G401 (cell line): ENCODE measurements at places on chromosomes 7 and 10. TPM values are rescaled to one million over a fixed set of nuclear protein-coding genes. Genes with fewer than 3 reads are reported as not detected.

The TUBB8 gene
- 1.1 and 1.4 TPM in 2 replicates for total RNA-seq

The CALHM2 gene
- 0.68 and 2.0 TPM in 2 replicates for total RNA-seq

The COL28A1 gene
- total RNA-seq: not detected in 2 replicates

The UTF1 gene
- not detected in 2 replicates for total RNA-seq

The KLHDC10 gene
- 9.2 and 23.5 TPM in 2 replicates for total RNA-seq

The AGAP5 gene
- 0.55 and 1.5 TPM in 2 replicates for total RNA-seq

The CAMK2B gene
- total RNA-seq: 0.06 and 2.2 TPM in 2 replicates

GRCh38 chr7:129611246-129612111 lies at the start of gene NRF1:
Gene NRF1, plus strand, starts transcription at chr7:129611720. Its CDS starts 45,632 bp downstream, at chr7:129657352.
- DNase-seq: peak; percentile 86

DNA sequence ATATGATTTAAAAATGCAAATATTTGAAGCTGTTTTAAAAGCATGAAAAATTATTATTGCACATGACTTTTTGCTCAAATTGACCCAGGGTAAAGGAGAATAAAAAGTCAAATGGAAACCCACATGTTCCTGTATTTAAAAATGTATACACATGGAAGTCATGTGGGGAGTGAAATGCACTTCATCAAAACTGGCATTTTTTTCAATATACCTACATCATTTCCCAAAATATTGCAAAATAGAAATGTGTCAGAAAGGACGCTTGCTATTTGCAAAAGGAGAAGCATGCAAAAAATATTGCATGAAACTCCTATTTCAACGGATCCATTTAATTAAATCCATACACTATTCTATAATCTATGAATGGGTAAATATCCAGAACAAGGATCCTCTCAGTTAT lies 117.0 kb downstream of the POU6F2 start:
- no peak for DNase-seq

DNA sequence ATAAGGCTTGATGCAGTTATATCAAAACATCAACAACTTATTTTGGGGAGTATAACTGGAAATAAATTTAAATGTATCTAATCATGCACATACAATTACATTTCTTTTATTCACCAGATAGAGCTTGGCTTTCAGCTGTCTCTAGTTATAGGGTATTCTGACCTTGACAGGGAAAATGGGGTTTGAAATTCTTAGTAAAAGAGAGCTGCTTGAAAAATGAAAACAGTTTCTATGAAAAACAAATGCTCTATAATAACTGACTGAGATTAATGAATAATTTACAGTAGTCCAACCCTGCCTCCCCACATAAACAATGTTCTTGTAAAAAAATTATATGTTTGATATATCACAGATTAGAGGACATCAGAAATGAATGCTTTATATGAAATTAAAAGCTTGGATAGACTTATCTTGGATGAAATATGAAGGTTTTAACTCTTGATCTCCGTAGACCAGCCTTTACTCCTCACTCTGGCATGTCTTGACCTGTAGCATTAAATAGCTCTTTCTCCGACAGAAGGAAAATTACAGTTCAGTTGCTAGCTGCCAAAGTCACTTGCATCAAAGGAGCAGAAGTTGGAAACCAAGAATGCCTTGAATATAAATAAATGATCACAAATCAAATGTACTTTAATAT lies 32.1 kb downstream of the VWC2 start:
- peak; percentile 67 for DNase-seq

GRCh38 chr7:2821842-2822507 lies 22.1 kb downstream of the GNA12 start:
- DNase-seq: no peak

DNA sequence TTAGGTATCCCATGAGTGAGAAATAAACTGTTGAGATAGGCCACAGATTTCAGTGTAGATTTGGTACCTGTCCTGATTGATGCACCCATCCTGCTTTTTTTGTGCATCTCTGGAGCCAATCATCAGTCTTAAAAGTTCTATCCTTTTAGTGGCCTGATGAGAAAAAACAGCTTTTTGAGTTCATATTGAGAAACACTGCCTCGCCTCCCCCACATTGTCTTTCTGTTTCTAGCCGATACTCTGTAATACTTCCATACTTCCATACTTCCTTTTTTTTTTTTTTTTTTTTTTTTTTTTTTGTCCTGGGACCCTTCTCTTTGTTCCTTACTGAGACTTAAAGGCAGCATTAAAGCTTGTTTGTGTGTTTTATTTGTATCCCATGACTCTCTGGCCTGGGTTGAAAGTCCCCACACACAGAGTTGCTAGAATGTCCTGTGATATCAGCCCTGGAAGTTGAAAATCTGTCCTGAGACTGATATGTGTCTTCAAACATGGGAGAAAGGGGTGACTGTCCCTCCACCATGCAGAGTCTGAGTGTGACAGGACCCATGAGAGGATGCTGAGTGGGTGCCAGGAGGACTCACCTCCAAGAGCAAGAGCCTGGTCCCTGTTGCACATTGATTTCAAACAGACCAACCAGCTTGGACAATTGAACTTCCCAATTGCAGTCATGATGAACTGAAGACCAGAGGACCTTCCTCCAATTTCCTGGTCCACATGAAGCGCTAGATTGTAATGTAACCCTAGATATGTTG lies 5.7 kb downstream of the ZNF22 start:
- no peak for DNase-seq

DNA sequence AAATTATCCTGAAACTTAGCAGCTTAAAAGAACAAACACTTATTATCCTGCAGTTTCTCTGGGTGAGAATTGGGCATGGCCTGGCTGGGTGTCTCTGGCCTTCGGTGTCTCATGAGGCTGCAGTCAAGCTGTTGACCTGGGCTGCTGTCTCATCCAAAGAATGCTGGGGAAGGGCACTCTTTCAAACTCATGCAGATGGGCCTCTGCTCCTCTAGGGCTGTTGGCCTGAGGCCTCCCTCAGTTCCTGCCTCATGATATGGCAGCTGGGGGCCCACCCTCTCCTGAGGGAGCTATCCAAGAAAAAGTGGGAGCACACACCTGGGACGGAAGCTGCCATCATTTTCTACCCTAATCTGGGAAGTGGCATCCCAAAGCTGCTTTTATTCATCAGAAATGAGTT lies 43.6 kb downstream of the DRGX start:
- no peak for DNase-seq

DNA sequence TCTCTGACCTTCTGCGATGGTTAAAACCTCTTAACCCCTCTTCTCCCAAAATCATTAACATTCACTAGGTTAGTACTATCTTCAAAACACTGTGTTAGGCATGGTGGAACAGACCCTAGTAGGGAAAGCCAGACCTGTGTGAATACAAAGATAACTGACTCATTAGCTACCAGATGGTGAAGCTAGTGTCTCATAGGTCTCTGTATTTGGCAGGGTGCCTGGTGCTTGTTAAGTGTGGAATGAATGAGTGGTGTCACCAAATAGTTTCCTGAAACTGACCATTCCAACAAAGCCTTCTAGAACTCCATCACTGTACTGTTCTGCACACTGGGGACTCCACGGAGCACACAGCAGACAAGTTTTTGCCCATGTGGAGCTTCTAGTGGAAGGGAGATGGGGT lies 27.7 kb upstream of the TM9SF3 start:
- no peak for DNase-seq

GRCh38 chr10:96439725-96440124 lies 74.0 kb downstream of the TLL2 start:
- DNase-seq: no peak

DNA sequence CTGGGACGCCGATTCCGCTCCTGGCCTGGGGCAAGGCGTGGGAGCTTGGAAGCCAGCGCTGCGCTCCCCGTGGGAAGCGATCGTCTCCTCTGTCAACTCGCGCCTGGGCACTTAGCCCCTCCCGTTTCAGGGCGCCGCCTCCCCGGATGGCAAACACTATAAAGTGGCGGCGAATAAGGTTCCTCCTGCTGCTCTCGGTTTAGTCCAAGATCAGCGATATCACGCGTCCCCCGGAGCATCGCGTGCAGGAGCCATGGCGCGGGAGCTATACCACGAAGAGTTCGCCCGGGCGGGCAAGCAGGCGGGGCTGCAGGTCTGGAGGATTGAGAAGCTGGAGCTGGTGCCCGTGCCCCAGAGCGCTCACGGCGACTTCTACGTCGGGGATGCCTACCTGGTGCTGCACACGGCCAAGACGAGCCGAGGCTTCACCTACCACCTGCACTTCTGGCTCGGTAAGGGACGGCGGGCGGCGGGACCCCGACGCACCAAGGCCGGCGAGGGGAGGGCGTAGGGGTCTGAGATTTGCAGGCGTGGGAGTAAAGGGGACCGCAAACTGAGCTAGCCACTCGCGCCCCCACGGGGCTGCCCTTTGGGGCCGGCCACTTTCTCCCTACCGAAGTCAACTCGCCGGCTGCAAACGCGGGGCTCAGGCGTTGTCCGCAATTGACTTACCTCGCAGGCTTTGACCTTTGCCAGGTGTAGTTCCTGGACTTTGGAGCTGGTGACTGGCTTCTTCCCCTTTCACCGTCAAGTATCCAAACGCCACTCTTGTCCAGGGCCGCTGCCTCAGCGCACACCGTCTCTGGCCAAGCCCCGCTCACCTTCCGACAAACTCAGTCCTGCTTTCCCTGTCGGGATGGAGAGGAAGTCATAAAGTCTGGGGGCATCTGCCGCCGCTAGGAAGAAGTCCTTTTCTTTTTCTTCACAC lies at the start of gene SCIN:
Gene SCIN, plus strand, starts transcription at position 187 of the 928 bp plus-strand sequence. Its CDS starts 67 bp downstream, at position 254.
- DNase-seq: no peak

GRCh38 chr7:47346377-47346914 lies 235.5 kb downstream of the TNS3 start:
- no peak for DNase-seq

- DNase-seq: peak; percentile 68
Observed at GRCh38 chr10:124296121-124296812, 122.5 kb downstream of the OAT start.

GRCh38 chr10:75181073-75181472 lies 29.5 kb upstream of the VDAC2 start:
- DNase-seq: no peak

- DNase-seq: no peak
Observed at GRCh38 chr7:100065452-100066186, 15.9 kb downstream of the ZNF3 start.

DNA sequence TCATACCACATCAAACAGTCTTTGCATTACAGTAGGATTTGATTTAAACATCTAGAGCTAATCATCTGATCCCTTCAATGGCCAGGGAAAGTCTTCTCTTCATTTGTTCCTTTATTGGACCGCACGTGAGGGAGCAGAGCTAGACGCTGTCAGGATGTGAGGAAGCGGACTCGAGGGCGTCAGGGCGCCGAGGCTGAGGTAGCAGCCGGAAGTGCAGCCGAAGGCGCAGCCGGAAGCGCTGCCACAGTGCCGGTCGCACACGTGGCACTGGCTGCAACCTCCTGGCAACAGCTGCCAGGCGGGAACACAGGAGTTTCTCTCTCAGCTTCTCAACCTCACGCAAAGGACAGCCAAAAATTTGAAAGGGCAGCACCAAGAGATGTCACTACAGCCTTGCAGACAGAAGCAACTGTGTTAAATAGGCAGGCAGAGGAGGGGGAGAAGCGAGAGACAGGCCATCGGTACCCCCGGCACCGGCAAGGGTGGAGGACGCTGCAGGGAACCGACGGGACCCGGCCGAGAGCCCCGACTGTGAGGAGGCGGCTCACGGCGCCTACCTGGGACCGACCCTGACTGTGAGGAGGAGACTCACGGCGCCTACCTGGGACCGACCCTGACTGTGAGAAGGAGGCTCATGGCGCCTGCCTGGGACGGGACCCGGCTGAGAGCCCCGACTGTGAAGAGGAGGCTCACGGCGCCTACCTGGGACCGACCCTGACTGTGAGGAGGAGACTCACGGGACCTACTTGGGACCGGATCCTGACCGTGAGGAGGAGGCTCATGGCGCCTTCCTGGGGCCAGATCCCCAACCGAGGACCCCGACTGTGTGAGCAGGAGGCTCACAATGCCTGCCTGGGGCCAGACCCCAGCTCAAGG lies 32.3 kb downstream of the VIPR2 start:
- DNase-seq: no peak

DNA sequence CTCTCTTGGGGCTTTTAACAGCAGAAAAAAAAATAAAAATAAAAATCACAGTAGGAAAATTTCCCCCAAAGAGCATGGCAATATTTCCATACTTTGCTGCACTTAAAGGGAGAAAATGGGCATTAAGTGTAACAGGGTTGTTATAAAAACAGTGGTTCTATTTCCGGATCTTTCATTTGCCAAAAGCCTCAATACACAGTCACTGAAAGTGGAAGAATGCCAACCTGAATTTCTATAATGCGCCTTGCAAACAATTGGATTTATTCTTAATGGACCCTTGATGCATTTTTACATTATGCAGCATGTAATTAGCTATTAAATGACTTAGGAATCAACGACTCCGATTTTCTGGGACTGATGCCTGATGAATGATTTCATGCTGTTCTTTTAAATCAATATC lies 127.6 kb upstream of the NANOS1 start:
- no peak for DNase-seq

GRCh38 chr10:1270906-1271305 lies 214.7 kb downstream of the WDR37 start:
- DNase-seq: no peak

DNA sequence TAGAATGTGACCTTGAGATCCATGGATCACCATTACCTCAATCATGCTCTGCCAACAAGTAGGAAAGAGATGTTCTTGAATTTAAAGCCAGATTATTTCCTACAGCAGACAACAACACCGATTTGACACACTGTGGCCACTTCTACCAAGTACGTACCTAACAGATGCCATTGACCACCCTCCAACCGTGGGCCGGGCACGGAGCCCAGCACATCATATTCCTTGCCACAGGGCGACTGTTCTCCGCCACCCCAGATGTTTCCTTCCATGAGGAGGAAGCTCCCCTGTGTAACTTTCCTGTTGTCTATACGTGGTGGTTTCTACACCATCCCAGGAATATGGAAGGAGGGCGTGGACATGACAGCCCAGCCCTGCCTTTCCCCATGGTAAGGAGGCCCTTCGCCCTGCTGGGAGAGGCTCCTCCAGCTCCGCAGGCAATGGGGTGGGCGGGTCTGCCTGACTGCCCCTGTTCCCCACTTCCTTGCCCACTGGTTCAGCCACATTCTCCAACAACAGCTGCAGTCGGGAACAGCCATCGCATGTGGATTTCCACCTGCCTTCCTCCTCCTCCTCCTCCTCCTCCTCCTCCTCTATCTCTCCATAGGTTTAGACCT lies 7.2 kb downstream of the CHST15 start:
- no peak for DNase-seq

DNA sequence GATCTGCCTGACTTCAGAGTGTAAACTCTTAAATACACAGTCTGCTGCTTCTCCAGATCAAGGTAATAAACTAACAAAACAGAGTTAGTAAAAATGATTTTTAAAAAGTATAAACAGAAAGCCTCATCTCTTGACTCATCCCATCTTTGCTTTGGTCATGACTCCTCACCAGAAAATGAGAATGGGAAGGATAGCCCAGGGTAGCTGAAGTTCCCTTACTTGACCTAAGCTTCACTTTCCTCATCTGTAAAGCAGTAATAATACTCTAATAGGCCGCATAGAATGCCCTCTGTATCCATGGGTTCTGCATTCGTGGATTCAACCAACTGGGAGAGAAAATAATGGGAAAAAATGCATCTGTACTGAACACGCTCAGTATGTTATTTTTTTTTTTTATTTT lies 11.3 kb upstream of the SLC25A28 start:
- no peak for DNase-seq

- peak; percentile 62 for DNase-seq
Observed at GRCh38 chr10:110006358-110007160, 1.2 kb upstream of the ADD3 start.

GRCh38 chr10:16242859-16243613 lies 193.8 kb upstream of the PTER start:
- no peak for DNase-seq

- DNase-seq: no peak
Observed at GRCh38 chr10:61795551-61795950, 105.9 kb upstream of the ARID5B start.
